ENCODE measurements at places on chromosomes 1 and 21.

GRCh38 chr1:188394677-188395076 lies 1565.9 kb downstream of the PLA2G4A start:
- no peak for DNase-seq

DNA sequence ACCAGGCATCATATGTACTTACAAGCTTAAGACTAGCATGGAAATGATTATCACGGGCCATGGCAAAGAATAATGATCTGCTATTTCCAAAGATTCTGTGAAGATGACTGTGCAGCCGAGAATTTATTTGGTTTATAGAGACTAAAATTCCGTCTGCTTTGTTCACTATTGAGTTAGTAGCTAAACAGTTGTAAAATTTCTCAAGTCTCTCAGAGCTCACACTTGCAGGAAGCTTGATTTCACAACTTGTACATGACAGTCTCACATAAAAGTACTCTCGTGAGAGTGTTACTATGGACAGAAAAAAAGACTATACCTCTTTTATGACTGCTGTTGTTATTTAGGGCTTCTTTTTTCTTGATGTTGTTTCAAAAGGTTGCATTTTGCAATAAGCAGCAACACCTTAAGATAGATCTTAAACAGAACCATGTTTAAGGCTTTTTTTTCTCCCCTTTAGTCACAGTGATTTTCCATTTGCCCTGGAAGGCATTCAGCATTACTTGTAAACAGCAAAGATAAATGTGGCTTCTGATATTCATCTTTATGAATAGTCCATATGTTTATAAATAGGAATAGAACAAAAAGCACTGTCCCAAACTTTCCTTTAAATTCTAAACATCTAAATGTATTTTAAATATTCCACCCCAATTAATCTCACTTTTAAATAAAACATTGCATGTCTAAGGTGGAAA lies 24.8 kb downstream of the ST6GALNAC5 start:
- peak; percentile 19 for DNase-seq

DNA sequence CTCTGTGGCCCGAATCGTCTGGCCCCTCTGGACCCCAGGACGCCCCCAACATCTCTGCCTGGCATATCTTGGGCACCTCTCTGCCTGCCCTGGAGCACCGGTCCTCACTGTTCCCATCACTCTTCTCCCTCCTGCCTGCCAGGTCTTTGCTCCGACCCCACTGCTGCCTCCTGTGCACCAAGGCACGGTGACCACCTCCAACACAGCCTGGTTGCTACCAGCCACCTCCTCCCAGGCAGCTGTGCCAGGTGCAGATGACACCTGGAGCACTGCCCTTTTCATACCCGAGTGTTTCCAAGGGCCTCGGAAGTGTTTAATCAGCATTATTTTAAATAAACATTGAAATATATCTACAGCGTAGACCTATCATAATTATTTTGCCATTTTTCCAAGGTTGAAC lies 31.3 kb downstream of the PKNOX1 start:
- no peak for DNase-seq

GRCh38 chr21:33434770-33435360 lies 31.7 kb downstream of the IFNGR2 start:
- peak; percentile 88 for DNase-seq

- no peak for DNase-seq
These were observed 250 bp downstream of the F5 start for GRCh38 chr1:169586067-169586394.

DNA sequence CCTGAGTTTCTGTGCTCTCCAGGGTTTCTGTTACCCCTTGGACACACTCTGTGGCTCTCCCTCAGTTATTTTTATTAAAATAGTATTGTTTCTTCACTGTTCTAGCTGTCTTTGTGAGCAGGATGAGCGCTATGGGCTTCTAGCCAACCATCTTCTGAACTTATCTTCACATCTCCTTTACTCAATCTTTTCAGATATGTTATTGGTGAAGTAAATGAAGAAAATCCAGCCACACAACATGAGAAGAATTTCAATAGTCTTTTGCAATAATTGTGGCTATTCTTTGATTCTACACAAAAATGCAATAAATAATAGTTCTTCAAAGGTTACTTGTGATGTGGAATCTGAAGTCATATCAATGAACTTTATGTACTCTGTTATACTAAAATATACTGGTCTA lies 80.3 kb upstream of the CAMK1G start:
- no peak for DNase-seq

DNA sequence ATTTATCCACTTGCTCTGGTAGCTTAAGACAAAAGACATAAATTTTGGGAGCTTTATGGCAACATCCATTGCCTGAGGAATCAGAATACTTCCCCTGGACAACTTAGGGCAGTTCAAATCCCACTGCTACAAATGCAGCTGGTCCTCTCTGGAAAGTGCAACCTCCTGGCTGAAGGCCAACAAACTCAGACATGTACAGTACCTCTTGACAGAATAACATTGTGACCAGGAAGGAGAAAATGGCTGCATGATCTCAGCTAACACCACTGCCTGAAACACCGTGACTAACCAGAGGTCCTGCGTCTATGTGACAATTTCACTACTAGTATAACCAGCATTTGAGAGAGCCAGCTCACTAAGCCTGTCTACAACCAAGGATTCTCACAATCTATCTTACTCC lies 218.9 kb downstream of the CRB1 start:
- no peak for DNase-seq

Data from Kasumi-1 (cell line).